ENCODE measurements at places on chromosomes 5 and 9. TPM values are rescaled to one million over a fixed set of nuclear protein-coding genes. Genes with fewer than 3 reads are reported as not detected.

GRCh38 chr9:129401623-129402370, 219.1 kb downstream of the C9orf50 start:
- no peak for DNase-seq

GRCh38 chr5:1136814-1137213, 25.0 kb upstream of the SLC12A7 start:
- DNase-seq: no peak

- DNase-seq: peak; percentile 26
Observed at GRCh38 chr5:176810081-176810597, at the start of gene UNC5A. TSS of gene UNC5A (plus strand) at chr5:176810559. CDS start at chr5:176810751, 192 bp downstream.

DNA sequence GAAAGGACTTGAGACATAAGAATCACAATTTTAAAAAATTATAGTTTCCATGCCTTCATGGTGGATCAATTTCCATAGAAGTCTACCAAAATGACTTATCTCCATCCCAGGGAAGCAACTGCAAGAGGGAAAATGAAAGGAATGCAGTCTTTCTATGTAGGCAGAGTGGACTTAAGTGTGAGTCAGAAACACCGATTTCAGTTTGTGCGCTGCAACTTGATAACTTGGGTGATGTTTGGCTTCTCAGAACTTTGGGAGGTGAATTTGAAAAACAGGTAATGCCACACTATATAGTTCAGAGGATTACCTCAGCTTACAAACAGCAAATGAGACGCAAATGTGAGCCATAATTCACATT, 708 bp upstream of the CSNK1G3 start:
- no peak for DNase-seq

DNA sequence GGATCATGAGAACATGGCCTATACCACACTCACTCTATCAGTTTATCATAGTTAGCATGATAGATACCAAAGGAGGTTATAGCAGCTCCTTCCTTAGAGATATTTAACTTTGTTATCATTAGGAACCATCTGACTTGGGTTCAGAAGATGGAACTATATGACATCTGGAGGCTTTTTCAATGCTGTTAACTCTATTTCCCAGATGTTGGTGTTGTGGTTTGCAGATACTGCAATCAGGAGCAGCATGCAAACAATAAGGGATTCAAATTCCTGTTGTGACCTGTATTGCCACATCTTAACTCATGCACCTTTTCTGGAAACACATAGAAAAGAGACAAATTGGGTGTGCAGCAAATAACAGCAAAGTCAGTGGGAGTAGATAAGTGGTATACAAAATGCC, 201.7 kb downstream of the NNT start:
- DNase-seq: no peak

- DNase-seq: no peak
Observed at GRCh38 chr5:122200865-122201264, 71.5 kb downstream of the ZNF474 start.

GRCh38 chr9:8640761-8641160, 841.2 kb upstream of the DMAC1 start:
- no peak for DNase-seq

DNA sequence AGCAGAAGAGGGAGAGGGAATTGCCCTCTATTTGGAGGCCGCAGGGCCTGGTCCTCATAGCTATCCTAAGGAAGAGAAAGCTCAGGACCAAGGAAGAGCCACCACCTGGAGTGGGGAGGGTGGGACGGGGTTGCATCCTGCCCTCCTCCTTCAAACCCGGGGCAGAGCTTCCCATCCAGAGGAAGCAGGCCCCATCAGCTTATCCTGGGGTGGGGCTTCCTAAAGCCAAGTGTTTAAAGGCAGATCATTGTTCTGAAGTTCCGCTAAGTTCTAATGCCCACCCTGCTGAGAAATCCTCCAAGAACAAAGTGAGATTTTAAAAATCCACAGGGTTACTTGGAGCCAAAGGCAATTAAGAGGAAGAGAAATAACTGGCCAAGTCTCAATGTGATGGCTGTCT, 210.3 kb downstream of the C9orf152 start:
- DNase-seq: no peak

GRCh38 chr9:95105519-95106287, 211.8 kb downstream of the FANCC start:
- DNase-seq: no peak

GRCh38 chr9:36798350-36799065, 225.8 kb downstream of the MELK start:
- DNase-seq: no peak

GRCh38 chr5:36934740-36935356, 58.3 kb downstream of the NIPBL start:
- DNase-seq: no peak

- DNase-seq: no peak
Observed at GRCh38 chr5:35752012-35752411, 104.7 kb upstream of the IL7R start.

- DNase-seq: no peak
Observed at GRCh38 chr9:89661956-89662717, 57.3 kb downstream of the GADD45G start.

DNA sequence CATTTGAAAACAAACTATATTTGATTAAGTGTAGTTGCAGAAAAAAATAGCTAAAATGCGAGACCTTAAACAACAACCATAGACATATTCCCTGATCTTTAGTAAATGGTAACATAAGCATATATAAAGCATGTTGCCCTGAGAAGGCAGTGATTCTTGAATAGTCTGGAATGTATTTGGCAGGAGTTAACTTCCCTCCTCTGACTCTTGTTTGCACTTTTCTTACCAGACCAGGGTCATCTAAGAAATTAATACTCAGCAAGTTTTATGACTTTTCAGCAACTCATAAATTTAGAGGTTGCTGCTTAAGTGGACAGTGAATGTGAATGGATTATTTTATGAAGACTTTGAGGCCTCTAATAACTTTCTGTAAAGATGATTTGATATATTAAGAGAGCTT, 55.3 kb upstream of the NUDT12 start:
- DNase-seq: no peak

- DNase-seq: no peak
Observed at GRCh38 chr5:95027151-95027721, 257.7 kb downstream of the MCTP1 start.

- no peak for DNase-seq
Observed at GRCh38 chr5:61328791-61329549, 3.1 kb upstream of the ZSWIM6 start.

- DNase-seq: no peak
Observed at GRCh38 chr5:57626703-57627102, 144.1 kb upstream of the ACTBL2 start.

- no peak for DNase-seq
Observed at GRCh38 chr9:26329974-26330373, 562.6 kb downstream of the CAAP1 start.

- no peak for DNase-seq
Observed at GRCh38 chr5:161007879-161008278, 155.9 kb upstream of the ATP10B start.

DNA sequence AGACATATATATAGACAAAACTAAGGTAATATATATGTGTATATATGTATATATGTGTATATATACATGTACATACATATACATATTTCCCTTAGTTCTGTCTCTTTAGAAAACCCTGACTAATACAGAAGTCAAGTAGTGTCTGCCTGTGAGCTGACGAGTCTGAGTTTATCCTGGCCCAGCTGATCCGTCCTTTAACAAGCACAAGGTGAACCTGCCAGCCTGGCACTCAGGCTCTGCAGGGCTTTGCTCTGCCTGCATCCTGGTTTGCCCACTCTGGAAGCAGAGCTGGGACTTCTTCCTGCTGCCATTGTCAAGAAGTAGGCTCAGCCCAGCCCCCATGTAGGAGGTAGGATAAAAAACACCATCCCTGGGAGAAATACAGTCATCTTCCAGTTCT, 388.0 kb downstream of the ICE1 start:
- DNase-seq: no peak

DNA sequence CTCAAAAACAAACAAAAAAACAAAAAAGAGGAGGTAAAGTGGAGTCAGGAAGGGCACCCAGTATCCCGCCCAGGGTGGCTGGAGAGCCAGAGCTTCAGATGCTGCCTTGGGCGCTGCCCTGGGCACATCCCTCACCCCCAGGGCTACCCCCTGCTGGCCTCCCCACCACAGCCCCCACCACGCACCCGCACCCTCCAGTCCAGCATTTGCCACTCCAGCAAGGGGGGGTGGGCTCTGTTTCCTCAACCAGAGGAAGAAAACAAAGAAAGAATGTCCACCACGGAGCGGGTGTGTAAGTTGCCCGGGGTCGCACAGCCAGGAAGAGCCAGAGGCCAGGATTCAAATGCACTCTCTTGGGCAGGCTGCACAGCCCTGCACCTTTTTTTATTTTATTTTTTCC, 86.1 kb downstream of the NTNG2 start:
- DNase-seq: no peak

- DNase-seq: no peak
Observed at GRCh38 chr5:113771483-113771882, 258.0 kb downstream of the YTHDC2 start.

DNA sequence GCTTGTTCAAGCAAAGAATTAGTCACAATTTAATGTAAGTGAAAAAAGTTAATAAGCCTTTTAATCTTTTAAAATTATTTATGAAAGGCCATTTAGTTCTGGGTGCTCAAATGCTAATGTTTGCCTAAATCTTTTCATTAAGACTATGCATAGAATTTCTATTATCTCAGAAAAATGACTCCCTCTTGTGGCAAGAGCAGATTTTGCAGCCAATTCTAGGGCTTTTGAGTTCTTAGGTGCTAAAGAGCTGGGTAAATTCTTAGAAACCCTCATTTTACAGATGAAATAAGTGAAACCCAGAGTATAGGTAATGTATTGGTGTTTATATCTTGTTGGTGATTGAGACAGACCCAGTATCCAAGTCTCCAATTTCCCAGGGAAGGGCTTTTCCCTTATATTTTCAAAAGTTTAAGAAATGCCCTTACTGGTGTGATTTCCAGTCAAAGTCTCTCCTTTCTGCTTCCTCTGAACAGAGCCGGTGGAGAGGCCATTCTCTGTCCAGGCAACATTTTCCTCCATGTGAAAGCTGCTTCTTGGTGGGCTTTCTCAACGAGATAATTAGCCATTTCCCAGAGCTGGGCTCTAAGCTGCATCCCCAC, 24.1 kb upstream of the PCSK5 start:
- peak; percentile 54 for DNase-seq

DNA sequence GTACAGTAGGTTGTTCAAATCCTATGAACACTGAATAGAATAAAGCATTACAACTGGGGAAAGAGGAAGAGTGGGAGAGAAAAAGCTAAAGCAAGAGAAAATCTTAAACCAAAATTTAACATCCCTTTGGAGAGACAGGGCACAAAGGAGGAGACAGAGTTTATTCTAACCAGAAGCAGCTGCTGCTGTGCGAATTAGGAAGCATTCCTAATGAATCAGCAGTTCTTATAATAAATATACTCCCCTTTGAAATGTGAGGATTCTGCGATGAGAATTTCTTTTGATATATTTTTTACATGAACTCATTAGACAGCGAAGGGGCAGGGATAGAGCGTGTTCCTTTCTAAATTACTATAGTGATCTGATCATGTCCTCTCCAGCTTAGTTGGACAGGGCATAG, 233.4 kb downstream of the DENND1A start:
- no peak for DNase-seq

DNA sequence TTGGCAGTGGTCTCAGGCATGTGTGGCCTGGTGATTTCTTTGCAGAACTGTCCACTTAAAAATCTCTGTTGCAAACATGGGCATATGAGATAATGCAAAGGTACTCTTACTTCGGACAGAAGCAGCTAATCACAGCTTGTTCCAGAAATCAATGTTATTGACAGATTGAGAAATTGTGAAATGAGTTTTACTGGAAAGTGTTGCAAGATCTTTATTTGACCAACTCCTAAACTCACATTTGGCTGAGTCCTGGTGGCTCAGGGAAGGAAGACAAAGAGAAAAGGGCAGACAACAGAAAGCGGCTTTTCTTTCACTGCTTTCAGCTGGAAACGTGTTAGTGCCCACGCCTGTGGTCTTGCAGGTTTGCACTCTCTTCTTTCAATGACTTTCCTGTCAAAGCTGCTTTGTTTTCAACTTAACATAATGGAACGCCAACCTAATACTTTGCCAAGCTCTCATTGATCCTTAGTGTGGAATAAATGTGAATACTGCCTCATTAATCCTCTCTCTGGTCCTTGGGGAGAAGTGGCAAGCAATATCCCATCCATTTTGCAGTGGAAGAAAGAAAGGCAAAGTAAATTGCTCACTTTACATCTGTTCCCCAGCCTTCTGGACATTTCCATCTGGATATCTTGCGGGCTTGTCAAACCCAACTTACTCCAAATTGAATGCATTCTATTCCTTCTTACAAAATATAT, 586.4 kb downstream of the LRRC70 start:
- no peak for DNase-seq

- no peak for DNase-seq
Observed at GRCh38 chr9:98520221-98520960, 188.3 kb downstream of the GABBR2 start.

The SARDH gene
- polyA plus RNA-seq: 11.0 TPM

The CCDC192 gene
- polyA plus RNA-seq: not detected

The RAD50 gene
- polyA plus RNA-seq: 25.2 TPM

The EPB41L4B gene
- polyA plus RNA-seq: not detected

The SLC34A3 gene
- not detected for polyA plus RNA-seq

The COL5A1 gene
- polyA plus RNA-seq: not detected

The PCDH12 gene
- polyA plus RNA-seq: 0.29 TPM

The BRINP1 gene
- not detected for polyA plus RNA-seq

The MTMR12 gene
- 12.4 TPM for polyA plus RNA-seq

All from naive thymus-derived CD4-positive, alpha-beta T cell (primary cell).